ENCODE measurements at places on chromosomes 7 and 10. TPM values are rescaled to one million over a fixed set of nuclear protein-coding genes. Genes with fewer than 3 reads are reported as not detected.

DNA sequence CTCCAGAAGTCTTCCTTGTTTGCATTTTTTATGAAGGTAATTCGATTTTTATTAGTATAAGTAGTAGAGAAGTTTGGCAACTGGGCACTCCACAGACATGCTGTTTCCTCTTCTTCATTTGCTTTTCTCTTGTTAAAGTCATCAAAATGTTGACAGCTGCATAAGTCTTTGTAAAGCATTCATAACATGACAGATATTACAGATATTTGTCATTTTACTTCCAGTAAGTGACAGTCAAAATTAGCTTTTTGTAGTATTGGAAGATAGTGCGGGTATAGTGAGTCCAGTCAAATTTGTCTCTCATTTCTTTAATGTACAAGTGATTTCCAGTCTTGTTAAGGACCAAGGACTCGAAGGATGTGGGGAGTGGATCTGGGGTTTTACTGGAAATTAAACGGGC lies 247.1 kb downstream of the LRMDA start:
- no peak for DNase-seq

- no peak for DNase-seq
Measured at GRCh38 chr7:139118805-139119485, 9.4 kb upstream of the ZC3HAV1 start.

DNA sequence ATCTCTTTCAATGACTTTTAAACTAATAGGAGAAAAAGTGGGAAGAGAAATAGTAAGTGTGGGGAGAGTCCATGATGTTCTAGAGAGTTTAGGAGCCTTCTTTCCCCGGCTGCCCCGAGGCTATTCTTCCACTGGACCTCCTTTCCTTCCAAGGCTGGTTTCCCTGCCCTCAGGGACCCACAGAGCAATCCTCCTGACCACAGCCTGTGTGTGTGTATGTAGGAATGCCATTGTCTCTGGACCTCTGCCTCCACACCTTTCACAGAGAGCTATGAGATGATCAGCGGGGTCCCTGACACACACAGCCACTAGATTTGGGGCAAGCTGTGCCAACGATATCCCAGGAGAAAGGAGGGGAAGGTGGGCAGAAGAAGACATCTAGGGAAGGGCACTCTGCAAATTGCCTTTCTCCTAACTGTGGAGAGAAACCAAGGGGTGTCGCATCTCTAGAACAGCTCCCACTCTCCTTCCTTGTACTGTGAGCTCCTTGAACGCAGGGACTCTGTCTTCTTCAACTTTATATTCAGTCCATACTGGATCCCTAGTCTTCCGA lies 13.3 kb upstream of the CHCHD3 start:
- no peak for DNase-seq

DNA sequence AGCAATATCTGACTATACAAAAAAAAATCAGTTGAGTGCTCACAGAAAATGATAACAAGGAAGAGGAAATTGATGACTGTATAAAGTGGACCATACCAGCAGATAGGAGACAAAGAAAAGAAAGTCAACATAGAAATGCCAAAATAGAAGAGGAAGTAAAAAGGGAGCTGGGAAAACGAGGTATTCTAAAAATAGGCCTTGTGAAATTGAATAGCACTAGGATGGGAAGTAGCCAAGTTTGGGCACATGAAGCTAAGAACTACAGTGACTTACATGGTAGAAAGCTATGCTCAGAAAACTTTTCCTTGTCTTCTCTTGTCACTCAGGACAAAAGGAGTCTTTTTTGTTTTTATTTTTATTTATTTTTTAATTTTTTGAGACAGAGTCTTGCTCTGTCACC lies 76.2 kb upstream of the APBB1IP start:
- DNase-seq: no peak

- DNase-seq: peak; percentile 25
Measured at GRCh38 chr10:122232769-122233168, 38.3 kb upstream of the BTBD16 start.

- DNase-seq: no peak
Measured at GRCh38 chr7:139889186-139889871, 60.3 kb downstream of the TBXAS1 start.

- no peak for DNase-seq
Measured at GRCh38 chr7:25675789-25676474, 447.6 kb upstream of the NPVF start.

DNA sequence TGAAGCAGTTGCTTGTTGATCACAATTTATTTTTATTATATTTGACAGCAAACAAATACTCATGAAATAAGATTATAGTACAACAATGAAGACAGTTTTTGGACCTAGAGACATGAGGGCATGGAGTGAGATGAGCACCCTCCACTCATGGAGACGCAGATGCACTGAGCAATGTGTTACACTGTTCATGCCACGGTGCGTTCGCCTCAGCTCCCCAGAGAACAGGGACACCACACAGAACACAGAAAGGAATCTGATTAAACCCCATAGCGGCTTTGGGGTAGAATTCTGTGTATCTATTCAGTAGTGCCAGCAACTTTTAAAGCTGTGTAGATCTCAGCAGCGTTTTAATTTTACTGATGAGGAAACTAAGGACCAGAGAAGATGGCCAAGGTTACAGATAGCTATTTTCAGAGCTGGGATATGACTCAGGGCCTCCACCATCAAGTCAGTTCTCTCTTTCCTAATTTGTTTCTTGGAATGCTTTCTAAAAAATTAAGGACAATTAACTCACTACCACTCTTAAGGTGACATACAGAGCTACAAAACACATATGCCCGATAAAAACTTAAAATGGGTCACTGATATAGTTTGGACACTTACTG lies 33.6 kb downstream of the FAM25A start:
- DNase-seq: no peak

GRCh38 chr10:114576132-114576487 lies 82.0 kb downstream of the ABLIM1 start:
- no peak for DNase-seq

GRCh38 chr10:48363617-48364355 lies 57.3 kb downstream of the MAPK8 start:
- peak; percentile 66 for DNase-seq

DNA sequence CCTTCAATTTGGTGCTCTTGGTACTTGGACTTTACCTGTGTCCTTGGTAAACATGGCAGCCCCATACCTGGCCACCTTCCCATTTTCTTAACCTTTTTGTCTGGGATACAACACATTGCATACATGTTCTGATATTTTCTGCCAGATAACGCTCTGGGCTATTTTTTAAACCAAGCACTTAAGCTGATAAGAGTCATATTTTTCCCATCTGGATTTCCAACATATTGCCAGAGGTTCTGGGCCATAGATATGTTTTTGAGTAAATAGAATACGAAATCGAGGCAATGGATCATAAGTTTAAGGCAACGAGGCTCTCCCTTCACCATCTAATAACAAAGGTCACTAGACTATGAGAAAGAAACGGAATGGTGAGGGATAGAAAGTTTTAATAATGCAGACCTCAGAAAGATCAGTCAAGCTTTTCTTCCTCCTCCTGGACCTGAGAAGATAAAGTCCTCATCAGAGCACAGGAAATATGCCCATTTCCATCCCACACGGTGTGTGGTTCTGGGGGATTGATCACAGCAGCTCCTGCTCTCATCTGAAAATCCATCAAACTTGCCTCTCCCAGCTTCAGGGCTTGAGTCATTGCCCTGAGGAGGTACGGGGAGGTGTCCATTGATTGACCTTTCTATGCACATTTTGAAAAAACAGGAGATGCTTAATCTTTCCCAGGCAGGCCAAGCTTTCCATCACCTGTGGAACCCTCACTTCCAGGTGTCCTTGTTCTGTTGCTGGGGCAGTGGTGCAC lies 257.2 kb downstream of the GFRA1 start:
- DNase-seq: no peak

The C1GALT1 gene
- 46.3 TPM for polyA plus RNA-seq

The DMBT1 gene
- polyA plus RNA-seq: 0.05 TPM

The CC2D2B gene
- 3.3 TPM for polyA plus RNA-seq
